ENCODE measurements at places on chromosomes 3 and 15.

- DNase-seq: no peak
These were observed 113.5 kb upstream of the IL12A start for GRCh38 chr3:159875116-159875515.

DNA sequence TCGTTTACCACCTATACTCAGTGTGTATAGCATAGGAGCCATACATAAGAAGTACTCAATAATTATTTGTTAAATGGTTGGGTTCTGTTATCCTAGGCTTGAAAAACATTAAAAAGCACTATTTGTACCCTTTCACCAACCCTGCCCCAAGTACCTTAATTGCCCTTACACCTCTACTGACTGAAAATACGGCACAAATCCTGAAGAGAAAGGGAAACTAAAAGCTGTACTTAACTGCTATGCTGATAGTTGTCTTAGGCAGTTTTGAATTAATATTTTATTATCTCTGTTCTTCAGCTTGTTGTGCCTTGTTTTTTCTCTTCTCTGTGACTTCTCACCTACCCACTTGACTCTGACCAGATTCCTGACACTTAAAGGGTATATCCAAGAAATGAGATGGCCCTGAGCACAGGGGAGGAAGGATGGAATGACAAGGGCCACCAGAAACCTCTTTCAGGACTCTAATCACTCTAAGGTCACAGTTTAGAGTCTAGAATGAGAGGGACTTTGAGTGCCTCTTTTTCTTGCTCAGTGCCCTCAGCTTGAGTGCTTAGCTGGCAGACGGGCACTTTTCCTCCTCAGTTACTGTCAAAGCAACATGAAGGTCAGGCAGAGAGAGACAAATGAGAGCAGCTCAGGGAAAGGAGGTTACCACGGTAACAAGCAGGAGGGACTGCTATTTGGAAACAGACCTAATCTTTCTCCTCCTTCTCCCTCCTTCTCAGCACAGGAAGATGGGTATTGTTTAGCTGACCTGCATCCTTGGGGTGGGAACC is 136.5 kb downstream of the ZNF609 start:
- no peak for DNase-seq

DNA sequence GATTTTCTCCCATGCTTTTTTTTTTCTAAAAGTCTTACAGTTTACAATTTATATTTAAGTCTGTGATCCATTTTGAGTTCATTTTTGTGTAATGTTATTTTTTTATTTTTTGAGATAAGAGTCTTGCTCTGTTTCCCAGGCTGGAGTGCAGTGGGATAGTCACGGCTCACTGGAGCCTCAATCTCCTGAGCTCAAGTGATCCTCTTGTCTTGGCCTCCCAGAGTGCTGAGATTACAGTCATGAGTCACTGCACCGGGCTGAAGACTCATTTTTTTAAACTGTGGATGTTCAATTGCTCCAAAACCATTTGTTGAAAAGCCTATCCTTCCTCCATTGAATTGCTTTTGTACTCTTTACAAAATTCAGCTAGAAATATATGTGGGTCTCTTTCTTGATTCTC is 19.5 kb downstream of the LNP1 start:
- no peak for DNase-seq

- no peak for DNase-seq
These were observed 1.5 kb downstream of the CAND2 start for GRCh38 chr3:12797892-12798558.

GRCh38 chr3:171954690-171955383 is 84.5 kb upstream of the FNDC3B start:
- DNase-seq: no peak

GRCh38 chr3:14672588-14672987 is 2.4 kb upstream of the C3orf20 start:
- no peak for DNase-seq

GRCh38 chr15:83061680-83062079 is 5.4 kb downstream of the BTBD1 start:
- DNase-seq: no peak

DNA sequence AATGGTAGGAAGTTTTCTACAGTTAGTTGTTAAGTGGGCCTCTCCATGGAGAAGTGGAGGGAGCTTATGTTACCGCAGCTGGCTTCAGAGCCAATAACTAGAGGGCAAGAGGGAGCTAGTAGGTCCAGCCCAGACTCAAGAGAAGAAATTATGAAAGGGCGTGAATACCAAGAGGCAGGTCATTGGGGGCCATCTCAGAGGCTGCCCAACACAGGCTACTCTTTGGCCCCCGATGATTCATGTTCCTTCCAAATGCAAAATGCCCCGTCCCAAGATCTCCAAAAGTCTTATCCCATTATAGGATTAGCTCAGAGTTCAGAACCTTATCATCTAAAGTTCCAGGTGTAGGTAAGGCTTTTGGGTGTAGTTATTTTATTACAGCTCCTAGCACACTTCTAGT is 94.5 kb downstream of the FNDC3B start:
- no peak for DNase-seq

DNA sequence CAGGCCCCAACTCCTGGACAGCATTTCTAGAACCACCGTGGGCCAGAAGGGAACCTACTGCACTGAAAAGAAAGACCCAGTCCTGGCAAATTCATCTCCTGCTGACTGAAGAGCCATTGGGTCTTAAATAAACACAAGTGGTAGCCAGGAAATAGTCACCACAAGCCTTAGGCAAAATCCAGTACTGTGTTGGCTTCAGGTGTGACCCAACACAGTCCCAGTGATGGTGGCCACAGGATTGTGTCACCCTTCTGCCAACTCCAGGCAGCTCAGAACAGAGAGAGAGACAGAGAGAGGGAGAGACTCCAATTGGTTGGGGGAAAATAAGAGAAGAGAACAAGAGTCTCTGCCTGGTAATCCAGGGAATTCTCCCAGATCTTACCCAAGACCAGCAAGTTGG is 23.1 kb downstream of the NEDD4 start:
- DNase-seq: no peak

- no peak for DNase-seq
These were observed 89.5 kb downstream of the CHRNA7 start for GRCh38 chr15:32119694-32120330.

DNA sequence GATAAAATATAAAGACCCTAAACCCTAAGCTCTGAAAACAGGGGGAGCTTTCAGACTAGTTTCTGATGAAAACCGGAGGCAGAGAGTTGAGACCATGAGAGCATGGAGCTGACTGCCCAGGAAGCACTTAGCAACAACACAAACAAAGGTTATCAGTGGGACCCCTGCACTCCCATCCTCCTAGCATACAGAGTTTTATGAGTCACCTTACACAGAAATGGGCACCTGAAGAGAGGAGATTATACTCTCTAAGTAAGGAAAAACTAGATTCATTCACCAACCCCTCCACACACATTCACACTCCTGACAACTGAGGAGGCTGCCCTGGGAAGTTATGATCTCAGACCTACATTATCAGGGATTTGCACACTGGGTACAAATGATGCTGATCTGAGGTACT is 261.7 kb downstream of the ULK4 start:
- no peak for DNase-seq

DNA sequence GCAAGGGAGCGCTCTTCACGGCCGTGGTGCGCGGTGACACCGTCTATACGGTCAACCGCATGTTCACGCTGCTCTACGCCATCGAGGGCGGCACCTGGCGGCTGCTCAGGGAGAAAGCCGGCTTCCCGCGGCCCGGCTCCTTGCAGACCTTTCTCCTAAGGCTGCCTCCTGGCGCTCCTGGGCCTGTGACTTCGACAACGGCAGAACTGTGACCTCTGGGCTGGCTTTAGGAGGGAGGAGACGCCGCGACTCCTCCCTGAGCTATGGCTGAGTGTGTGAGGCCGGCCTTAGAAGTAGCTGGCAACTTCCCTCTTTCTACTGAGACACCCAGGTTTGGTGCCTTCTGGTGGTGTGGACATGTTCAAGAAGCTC is 1.4 kb downstream of the KBTBD13 start:
- no peak for DNase-seq

GRCh38 chr15:48992545-48992944 is 28.8 kb upstream of the SHC4 start:
- no peak for DNase-seq

DNA sequence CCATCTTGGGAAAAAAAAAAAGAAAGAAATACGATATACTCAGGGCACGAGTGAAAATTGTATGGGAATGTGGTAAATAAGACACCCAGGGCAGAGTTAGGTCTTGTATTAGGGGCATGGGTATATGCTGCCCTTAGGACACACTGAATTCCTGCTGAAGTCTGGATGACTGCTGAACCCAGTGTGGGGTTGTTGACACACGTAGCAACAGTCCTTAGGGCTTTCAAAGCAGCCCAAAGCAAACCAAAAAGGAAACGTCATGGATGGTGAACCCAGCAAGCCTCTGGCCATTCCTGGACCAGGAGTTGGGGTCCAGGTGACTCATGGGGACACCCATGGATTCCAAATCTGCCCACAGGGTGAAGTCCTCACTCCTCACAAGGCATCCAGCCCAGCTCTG is 27.1 kb upstream of the SEMA3F start:
- DNase-seq: no peak

DNA sequence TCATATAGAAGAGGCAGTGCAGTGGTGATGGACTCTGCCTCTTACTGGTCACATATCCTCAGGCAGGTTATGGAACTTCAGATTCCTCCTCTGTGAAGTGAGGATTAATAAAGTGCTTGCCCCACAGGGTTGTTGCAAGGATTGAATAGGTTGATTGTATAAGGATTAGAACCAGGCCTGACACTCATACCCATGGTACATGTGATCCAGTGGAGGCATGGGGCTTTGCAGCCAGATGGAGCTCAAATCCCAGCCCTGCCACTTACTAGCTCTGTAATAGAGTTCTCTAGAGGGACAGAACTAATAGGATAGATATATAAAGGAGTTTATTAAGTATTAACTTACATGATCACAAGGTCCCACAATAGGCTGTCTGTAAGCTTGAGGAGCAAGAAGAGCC is 184.6 kb upstream of the EIF1B start:
- no peak for DNase-seq
